CD4-positive, alpha-beta T cell treated with Interleukin-17A for 1 hour (primary cell): ENCODE measurements at places on chromosomes 5 and 9.

DNA sequence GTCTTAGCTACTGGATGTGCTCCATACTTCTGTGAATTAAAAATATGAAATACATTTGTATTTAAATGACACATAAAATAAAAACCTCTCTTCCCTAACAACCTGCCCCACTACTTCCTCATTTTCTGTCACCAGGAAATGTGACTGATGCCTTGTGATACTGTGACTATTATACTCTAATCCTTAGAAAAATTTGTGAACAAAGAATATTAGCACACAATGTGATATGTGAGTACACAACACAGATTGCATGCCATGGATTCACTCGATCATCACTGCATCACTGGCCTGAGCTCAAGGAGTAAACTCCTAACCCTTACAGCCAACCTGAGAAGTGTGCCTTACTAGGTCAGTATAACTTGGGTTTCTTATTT lies 281.0 kb downstream of the EFNA5 start:
- DNase-seq: peak; percentile 10

DNA sequence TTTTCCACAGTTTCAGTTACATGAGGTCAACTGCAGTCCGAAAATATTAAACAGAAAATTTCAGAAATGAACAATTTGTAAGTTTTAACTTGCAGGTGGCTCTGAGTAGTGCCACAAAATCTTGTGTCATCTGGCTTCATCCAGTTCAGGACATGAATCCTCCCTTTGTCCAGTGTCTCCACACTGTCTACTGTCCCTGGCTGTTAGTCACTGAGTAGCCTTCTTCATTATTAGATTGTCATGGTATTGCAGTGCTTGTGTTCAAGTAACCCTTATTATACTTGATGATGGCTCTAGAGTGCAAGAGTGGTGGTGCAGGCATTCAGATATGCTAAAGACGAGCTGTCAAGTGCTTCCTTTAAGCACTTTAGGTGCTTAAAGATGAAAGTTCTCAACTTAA lies 65.3 kb downstream of the CFAP95 start:
- DNase-seq: no peak

DNA sequence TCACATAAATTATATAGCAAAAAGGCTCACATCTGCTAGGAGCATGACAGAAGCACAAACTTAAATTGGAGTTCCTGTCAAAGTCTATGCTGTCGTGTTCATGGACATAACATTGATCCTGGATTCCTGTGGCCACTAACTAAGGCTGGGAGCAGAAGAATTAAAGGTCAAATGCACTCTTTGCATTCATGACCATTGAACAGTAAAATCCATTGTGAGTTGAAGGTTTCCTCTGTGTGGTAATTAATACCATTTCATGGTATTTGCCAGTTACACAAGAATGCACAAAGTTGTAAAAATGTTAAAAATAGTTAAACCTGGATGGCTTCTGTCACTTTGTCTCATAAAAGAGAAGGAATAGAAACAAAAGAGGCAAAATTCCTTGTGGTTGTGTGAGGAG lies 242.6 kb downstream of the NPR3 start:
- DNase-seq: no peak

DNA sequence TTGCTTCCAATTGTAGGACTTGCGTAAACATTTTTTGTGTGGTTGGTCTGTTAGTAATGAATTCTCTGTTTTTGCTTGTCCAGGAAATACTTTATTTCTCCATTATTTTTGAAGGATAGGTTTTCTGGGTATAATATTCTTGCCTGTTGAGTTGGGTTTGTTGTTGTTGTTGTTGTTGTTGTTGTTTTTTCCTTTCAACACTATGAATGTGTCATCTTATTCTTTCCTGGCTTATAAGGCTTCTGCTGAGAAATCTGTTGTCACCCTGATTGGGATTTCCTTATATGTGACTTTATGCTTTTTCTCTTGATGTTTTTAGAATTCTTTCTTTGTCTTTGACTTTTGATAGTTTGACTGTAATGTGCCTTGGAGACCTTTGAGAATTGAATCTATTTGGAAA lies 39.8 kb downstream of the SLF1 start:
- DNase-seq: no peak

DNA sequence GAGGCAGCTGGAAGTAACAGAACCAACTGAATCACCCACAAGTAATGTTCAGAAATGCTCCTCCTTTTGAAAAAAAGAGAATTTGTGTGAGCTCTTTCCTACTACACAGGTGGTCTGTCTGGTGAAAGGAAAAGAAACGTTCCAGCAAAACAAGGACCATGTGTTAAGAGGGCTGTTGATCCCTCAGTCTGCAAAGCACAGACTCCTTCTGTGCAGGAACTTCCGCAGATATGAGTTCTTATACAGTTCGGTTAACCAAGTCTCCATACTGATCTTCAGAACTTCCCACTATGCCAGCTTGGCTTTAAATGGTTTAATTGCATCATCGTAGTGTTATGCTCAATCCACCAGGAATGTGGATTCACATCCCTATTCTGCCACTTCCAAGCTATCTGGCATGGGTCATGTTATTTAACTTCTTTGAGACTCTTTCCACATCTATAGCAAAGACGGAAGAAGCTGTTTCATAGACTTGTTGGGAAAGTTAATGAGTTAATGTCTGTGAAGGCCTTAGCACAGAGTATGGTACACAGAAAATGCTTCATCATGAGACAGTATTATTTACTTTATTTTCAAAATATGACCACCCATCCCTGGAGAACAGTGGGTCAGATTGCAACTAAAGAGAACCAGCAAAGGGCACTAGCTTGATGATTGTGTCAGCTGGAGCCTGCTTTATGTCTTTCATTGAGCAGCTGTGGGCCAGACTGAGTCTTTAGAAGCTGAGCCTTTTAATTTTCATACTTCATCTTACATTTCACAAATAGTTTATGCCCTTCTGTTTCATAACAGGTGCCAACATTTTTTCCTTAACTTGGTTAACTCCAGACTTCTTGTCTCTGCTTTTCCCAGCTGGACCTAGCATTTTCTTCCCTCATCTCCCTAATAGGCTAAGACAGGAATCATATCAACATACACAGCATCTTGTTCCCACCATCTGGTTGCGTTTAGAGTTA lies 89.9 kb downstream of the MAMDC2 start:
- DNase-seq: no peak

GRCh38 chr5:172411484-172412072 lies 42.7 kb downstream of the SH3PXD2B start:
- DNase-seq: no peak

GRCh38 chr5:26625099-26625498 lies 413.3 kb downstream of the CDH9 start:
- no peak for DNase-seq

- DNase-seq: no peak
These were observed 132.5 kb downstream of the GABRB2 start for GRCh38 chr5:161414037-161414436.

- DNase-seq: no peak
These were observed 56.7 kb upstream of the GARNL3 start for GRCh38 chr9:127207734-127208410.
